ENCODE measurements at places on chromosomes 7 and 10.

GRCh38 chr10:5423771-5424170, 11.4 kb downstream of the NET1 start:
- no peak for DNase-seq

DNA sequence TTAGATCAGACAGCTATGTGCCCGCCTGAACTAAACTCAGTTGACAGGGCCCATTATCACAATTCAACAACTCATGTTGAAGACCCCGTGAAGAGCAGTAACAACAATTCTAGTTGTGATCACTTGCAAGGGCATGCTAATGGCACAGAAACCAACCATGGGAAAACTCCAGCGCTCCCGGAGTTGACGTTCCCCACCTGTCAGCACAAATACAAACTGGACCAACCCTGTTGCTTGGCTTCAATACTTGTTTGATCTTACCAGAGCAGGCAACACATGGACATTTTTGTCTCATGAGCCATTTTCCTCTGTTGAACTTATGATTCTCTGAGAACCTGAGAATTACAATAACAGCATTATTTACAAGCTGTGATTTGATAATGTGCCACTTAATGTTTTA, 119.0 kb upstream of the LANCL2 start:
- DNase-seq = no peak

DNA sequence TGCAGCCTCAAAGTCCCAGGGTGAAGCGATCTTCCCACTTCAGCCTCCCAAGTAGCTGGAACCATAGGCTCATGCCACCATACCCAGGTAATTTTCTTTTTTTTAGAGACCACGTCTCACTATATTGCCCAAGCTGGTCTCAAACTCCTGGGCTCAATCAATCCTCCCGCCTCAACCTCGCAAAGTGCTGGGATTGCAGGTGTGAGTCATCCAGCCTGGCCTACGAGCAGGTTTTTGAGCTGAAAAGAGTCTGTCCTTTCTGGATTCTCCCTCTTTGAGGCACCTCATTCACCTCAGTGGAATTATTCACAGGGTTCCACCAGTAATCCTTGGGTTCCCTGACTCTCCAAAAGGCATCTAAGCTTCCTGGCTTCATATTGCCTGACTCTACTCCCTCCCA, 7.6 kb upstream of the LEP start:
- no peak for DNase-seq

GRCh38 chr7:1227814-1228544, 4.7 kb upstream of the UNCX start:
- DNase-seq = no peak

DNA sequence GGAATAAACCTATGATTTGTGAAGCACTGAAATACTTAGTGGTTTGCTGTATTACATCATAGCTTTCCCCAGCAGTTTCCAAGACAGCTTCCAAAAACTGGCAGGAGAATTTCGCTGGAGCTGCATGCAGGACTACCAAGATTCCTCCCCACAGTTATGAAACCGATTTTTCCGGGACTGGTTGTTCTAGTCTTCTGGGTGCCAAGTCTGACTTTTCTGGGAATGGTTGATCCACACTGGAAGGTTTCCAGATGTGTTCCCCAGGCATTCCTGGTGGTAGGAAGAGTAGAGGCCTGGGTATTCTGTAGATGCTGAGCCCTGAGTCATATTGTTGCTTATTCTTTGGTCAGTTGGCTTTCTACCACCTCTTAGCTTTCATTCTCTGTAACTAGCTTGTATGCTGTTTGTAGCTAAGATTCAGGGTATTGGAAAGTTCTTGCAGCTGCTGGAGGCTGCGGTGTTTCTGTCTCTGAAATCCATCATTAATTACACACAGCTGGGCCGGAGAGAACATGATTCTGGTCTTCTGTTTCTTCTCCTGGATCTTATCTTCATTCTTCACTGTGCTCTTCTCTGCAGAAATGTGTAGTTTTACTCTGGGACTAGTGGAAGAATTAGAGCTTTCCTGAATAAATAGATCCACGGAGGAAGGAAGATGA, 6.3 kb downstream of the ABCC2 start:
- no peak for DNase-seq

All from stimulated activated CD8-positive, alpha-beta memory T cell treated with anti-CD3 and anti-CD28 coated beads, Interleukin-7, amount 100 ng/mL, for 1 hour (primary cell).